Vein endothelial cell (primary cell): ENCODE measurements at places on chromosomes 7 and 10. TPM values are rescaled to one million over a fixed set of nuclear protein-coding genes. Genes with fewer than 3 reads are reported as not detected.

Gene ADAM12
- total RNA-seq: 0.65 and 1.1 TPM in 2 replicates

Gene PVRIG
- not detected in 2 replicates for total RNA-seq

Gene VAX1
- total RNA-seq: not detected in 2 replicates

Gene RBM33
- 23.5 and 29.5 TPM in 2 replicates for total RNA-seq

Gene RAMP3
- total RNA-seq: not detected in 2 replicates

Gene GJC3
- 0.19 TPM in 1 of 2 replicates, not detected in the other for total RNA-seq

Gene NKX1-2
- total RNA-seq: not detected in 2 replicates

Gene PAX4
- total RNA-seq: not detected in 2 replicates

Gene GRM3
- not detected in 2 replicates for total RNA-seq

Gene TRIM50
- total RNA-seq: not detected in 2 replicates

Gene GRID1
- total RNA-seq: 0.10 TPM in 1 of 2 replicates, not detected in the other

Gene SLC18A3
- not detected in 2 replicates for total RNA-seq

Gene SPDYE6
- 0.33 TPM in 1 of 2 replicates, not detected in the other for total RNA-seq

Gene PLCE1
- total RNA-seq: under 0.01 and 0.10 TPM in 2 replicates

Gene ANAPC16
- 44.4 and 45.1 TPM in 2 replicates for total RNA-seq

Gene HMX3
- total RNA-seq: not detected in 2 replicates

Gene FXYD4
- total RNA-seq: not detected in 2 replicates

Gene PPP1R17
- not detected in 2 replicates for total RNA-seq

Gene ACTL6B
- not detected in 2 replicates for total RNA-seq

Gene MOGAT3
- total RNA-seq: not detected in 2 replicates

Gene TEX36
- total RNA-seq: not detected in 2 replicates

Gene ANXA8
- total RNA-seq: not detected in 2 replicates

Gene RBP4
- total RNA-seq: not detected in 2 replicates

Gene KCNIP2
- 0.96 and 0.98 TPM in 2 replicates for total RNA-seq

Gene SLC39A12
- total RNA-seq: not detected in 2 replicates

Gene SLIT1
- under 0.01 TPM in 1 of 2 replicates, not detected in the other for total RNA-seq

Gene ETV1
- total RNA-seq: 8.8 and 15.1 TPM in 2 replicates

Gene AOAH
- 0.10 and 0.65 TPM in 2 replicates for total RNA-seq

Gene GIMAP7
- total RNA-seq: 25.2 and 31.6 TPM in 2 replicates

Gene FAM24B
- 5.4 and 5.6 TPM in 2 replicates for total RNA-seq

Gene GBX1
- under 0.01 TPM in 1 of 2 replicates, not detected in the other for total RNA-seq

Gene SP8
- not detected in 2 replicates for total RNA-seq

Gene HIBADH
- 18.8 and 24.5 TPM in 2 replicates for total RNA-seq

Gene PIP
- not detected in 2 replicates for total RNA-seq

Gene OR6V1
- total RNA-seq: not detected in 2 replicates

Gene RARRES2
- total RNA-seq: not detected in 2 replicates
